Spinal cord (tissue), 10 donors: ENCODE measurements at places on chromosomes 6 and 20.

DNA sequence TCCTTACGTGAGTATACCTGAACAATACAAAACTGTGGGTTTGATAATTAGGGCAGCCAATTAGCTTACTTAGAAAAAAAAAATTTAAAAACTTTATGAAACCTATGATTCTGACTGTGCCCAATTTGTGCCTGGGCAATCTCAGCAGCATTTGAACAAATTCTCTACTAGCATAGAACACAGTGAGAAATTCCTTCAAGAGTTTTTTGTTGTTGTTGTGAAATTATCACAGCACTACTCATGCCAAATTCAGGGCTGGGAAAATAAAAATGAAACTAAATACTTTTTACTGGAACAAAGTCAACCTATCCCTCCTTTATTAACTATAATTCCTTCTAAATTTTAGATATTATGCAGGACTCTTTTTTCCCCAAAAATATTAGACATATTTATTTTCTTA is 42.9 kb downstream of the POU3F2 start:
- no peak for DNase-seq

DNA sequence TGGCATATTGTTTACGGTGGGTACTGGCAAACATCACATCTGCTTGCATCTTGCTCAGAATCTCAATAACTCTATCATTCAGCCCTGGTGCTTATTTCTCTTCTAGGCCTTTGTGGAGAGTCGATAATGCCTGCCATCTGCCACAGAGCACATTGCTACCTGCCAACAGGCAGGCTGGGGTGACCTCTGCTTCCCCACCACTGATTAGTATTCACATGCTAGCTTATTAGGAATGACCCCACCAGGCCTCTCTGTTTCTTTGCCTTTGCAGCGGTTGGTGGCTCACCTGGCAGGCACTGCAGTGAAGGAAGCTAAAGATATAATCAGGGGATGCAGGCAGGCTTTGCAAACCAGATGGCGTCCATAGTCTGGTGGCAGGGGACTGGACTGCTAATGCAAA is 154.5 kb downstream of the MMS22L start:
- DNase-seq = no peak

DNA sequence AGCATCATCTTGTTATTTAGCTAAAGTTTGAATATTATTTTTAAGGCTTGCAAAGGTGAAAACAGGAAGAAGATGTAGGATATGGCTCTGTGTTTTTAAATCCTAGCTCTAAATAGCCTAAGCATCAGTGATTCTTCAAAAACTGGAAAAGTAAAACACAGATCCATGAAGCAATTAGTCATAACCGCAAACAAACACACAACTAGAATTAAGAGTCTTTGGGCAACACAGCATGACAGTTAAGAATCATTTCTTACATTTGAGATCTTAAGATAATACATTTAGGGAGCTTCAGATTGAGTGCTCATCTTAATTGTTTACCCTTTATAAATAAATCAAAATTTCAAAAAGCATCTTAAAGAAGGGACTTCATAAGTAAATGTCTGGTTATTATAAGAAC is 115.8 kb upstream of the MAP7 start:
- no peak for DNase-seq

DNA sequence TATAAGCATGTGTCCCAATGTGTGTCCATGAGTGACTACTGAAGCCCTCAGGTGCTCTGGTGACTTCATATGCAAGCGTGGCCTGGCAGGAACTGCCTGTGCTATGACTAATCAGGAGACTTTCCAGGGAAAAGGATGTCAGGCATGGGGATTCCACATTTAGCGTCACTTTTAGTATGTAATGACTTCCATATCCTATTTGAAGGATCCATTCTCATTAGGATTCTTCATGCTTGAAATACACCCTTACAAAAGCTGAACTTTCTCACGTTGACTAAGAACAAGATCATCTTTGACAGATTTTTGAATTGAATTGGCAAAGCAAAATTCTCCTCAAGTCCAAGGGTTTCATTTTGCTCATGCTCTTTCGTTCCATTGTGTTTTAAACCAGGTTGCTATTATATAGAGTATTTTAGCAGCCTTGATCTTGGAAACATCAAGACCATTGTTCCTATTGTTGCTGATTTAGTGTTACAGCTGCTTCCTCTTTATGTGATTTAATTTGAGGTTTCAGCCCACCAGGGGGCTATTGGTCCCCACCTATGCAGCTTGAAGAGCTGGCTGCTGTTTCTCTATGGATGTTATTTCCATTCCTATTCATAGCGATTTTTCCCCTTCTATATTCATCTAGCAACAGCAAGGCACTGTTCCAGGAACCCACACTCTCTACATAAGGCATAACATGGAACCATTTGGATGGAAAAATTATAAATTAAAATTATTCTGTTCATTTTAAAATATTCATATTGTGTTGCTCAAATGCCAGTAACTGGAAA is 418.6 kb downstream of the CDKAL1 start:
- no peak for DNase-seq

- DNase-seq = no peak
Observed at GRCh38 chr6:96844530-96844929, 7.3 kb upstream of the GPR63 start.

DNA sequence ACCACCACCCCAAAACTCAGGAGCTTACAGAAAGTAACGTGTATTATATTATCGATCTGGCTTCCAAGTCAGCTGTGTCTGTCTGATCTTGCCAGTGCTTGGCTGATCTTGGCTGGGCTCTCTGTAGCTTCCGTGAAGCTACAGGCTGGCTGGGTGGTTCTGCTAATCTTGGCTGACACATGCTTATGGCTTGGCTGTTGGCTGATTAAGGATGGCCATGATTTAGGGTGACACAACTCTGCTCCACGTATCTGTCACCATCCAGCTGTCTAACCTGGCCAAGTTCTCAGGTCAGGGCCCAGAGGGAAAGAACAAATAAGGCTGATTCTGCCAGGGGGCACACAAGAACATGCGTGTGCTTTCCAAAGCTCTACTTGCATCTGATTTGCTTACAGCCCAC is 64.7 kb upstream of the PRL start:
- DNase-seq = no peak

GRCh38 chr6:79377888-79378348 is 143.4 kb upstream of the HMGN3 start:
- DNase-seq = no peak

- DNase-seq = no peak
Observed at GRCh38 chr20:33679758-33680485, 5.7 kb upstream of the NECAB3 start.

GRCh38 chr6:105646391-105646867 is 243.5 kb upstream of the PREP start:
- no peak for DNase-seq

DNA sequence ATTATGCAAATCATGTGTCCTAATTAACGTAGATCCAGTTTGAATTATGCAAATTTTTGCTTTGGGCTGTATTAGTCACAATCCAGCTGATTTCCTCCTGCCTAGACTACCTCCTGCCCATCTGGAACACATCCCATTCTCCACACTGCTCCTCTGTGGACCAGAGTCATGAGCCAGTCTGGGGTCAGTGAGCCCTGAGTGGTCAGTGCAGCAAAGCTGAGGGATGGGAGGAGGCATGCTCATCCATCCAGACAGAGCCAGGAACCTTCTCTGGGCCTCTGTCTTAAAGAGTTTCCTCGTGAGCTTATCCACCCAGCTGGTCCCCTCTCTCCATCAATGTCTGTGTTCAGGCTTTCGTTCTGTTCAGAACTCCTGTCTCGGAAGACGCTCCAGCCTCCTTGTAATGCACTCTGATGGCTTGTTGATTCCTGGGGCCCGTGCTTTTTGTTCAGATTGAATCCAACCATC is 747.8 kb downstream of the PTPRT start:
- DNase-seq = no peak

DNA sequence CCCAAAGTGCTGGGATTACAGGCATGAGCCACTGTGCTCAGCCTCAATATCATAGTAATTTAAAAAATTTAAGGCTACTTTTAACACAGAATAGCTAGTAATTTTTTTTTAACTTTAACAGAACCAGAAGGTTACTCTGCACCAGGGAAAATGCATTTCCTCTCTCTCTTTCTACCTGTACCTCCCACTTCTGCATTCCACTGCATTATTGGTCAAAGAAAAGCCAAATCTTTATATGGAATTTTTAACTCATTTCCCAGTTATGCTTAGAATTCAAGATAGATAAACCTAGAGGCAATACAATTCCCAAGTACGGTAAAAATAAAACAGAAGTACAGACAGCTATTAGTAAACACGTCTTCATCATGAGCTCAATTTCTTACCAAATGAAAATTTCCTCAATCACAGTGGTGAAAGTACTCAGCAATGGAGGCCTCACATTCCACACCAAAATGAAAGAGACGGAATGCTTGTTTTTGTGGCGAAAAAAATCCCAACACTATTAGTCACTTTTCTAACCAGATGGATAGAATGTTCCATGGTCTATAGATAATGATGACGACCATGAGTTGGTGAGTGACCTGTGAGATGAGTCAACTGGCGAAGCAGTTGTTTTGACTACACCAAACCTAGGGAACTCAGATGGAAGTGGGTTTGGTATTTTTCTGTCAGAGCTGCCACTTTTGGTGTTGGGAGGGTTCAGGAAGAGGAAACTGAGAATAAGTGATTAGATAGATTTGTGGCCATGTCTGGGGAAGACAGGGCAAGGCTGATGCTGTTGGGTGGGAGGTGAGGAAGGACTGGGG is 104.7 kb upstream of the SGK1 start:
- no peak for DNase-seq

DNA sequence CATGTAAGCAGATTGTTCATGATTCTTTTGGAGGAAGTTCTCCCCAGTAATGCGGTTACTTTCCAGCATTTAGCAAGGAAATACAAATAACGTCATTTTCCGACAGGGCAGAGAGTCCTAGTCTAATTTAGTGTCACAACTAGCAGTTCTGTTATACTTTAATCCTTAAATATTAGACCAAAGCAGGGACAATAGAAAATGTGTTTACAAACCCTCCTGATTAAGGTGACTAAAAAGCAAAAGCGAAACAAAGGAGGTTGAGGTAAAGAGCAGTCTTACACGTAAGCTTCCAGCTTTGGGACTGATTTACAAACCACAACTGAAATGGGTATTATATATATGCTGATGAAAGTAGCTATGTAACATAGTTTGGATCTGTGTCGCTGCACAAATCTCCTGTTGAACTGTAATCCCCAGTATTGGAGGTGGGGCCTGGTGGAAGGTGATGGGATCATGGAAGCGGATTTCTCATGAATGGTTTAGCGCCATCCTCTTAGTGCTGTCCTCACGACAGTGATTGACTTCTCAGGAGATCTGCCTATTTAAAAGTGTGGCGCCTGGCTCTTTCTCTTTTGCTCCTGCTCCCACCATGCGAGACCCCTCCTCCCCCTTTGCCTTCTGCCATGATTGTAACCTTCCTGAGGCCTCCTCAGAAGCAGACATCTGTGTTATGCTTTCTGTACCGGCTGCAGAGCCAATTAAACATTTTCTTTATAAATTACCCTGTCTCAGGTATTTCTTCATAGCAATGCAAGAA is 81.9 kb downstream of the PLCB1 start:
- DNase-seq = no peak

- no peak for DNase-seq
Observed at GRCh38 chr20:45059022-45059728, 41.8 kb downstream of the KCNS1 start.

DNA sequence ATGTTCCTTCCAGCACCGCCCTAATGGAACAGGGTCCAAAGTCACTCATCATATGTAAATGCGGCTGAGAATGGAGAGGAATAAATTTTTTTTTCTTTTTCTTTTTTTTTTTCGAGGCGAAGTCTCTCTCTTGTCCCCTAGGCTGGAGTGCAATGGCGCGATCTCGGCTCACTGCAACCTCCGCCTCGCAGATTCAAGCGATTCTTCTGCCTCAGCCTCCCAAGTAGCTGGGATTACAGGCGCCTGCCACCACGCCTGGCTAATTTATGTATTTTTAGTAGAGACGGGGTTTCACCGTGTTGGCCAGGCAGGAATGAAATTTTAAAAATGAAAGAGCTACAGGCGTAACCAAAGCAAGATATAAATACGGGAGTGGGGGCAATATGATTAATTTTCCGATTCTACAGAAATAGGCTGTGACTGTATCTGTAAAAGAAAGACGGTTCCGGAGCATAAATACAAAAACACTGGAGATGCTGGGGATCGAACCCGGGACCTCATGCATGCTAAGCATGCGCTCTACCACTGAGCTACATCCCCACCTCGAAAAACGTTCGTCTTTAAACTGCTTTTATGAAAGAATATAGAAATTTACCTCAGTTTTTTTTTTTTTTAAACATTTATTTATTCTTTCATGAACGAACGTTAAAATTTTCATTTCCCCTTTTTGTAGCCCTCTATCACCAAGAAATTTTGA is 132.2 kb downstream of the GPX5 start:
- no peak for DNase-seq

DNA sequence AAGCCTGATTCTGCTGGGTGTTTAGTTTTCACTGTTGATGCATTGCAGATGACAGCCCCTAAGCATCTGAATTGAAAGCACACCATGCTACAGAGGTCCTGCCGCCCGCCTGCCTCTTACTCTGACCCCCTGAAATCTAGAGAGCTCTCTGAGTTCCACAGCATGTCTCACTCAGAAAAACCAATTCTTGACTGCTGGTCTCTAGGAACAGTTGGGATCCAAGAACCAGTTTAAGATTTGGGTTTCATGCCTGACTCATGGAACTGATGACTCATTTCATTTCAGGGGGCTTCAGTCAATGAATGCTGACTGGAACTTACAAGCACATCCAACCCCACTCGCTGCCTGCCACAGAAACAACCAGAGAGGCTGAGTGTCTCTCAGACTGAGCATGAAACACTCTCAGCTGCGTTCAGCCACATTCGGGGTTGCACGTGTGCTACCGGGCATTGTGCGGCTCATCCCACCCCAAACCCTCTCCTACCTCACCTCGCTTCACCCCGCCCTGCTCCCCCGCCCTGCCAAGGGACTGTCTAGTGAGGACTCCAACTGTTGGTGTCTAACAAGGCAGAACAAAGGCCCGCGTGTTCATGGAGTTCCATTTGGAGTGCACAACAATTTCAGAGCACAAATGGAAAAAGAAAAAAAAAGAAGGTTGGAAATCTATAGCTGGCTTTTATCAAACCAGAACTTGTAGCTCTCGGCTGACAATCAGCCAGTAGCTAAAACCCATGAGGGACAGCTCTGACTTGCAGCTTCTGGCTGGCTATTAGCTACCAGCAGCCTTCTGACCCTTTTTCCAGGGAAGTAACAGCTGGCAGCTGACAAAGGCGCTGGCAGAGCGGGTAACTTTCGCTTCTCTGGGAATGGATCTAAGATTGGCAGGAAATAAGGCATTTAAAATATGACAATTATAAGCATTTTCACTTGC is 20.0 kb upstream of the TRAF3IP2 start:
- peak; percentile 87 for DNase-seq
